Activated naive CD4-positive, alpha-beta T cell treated with anti-CD3 and anti-CD28 coated beads for 36 hours (primary cell): ENCODE measurements at places on chromosomes 2 and 18. TPM values are rescaled to one million over a fixed set of nuclear protein-coding genes. Genes with fewer than 3 reads are reported as not detected.

- H3K27me3 ChIP-seq, result no peaks in the 10 kb centered on the region
- no peaks in the 10 kb centered on the region for H3K4me1 ChIP-seq
- no peak overlapping the region for H3K27ac ChIP-seq
- DNase-seq, result no peak
Measured at GRCh38 chr2:124836416-124836815, 811.3 kb downstream of the CNTNAP5 start.

DNA sequence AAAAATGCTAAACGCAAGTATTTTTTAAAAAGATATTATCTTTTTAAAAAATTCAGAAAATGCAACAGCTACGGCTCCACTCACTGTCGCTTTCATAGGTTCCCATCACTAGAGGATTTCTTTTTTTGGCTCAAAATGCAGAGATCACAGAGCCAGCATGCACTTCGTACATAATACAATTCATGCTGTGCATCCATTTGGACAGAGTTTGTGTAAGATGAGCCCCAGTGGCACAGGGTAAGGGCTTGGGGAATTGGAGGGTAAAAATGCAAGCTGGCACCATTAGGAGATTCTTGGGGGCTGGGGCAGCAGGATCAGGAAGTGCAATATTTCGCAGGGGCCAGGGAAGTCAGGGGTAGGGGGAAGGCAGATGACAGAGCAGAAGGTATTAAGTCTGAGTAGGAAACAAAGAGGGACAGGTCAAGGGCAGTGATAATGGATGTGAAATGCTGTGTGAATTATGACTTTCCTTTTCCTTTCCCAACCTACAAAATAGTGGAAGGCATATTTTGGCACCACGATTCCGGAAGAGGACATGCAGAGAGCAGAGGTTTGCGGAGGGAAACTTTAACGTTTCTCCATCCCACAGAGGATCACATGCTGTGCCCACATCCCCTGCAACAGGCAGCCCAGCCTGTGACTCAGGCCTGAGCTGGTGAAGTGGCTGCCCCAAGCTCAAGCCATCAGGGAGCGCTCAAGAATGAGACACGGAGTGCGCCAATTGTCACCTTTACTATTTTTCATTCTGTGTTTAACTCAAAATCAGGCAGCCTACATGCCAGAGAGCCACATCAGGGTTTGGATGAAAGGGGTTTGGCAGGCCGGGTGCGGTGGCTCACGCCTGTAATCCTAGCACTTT, 4.7 kb downstream of the CAPG start:
- H3K4me1 ChIP-seq, result peaks cover 38% of the 10 kb centered on the region
- peak overlapping the region; percentile 64 for H3K27ac ChIP-seq
- DNase-seq, result peak; percentile 81
- H3K36me3 ChIP-seq, result peaks cover 2% of the 10 kb centered on the region

DNA sequence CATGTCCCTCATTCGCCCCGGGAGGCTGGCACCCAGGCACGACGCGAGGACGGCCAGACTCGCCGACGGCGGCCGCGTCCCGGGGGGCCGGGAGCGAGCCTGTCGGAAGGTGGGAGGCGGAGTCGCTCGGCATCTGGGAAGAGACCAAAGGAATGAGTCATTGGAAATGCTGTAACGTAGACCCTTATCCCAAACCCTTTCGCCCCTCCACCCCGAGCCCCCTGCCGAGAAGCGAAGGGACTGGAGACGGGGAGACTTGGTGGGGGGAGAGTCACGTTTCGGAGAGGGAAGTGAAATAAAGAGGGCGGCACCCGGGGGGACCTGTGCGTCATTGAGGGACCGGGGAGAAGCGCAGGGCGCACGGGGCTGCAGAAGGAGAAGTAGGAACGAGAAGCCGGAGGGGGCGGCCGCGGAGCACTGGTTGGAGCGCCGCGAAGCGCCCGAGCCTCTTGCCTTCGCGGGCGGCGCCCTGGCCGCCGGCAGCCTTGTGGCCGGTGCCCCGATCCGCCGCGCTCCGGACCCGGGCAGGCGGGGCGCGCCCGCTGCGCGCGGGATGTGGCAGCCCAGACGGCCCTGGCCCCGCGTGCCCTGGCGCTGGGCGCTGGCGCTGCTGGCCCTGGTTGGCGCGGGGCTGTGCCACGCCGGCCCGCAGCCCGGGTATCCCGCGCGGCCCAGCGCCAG, at the start of gene EMILIN2:
EMILIN2 (plus strand) TSS at position 371 of the 681 bp plus-strand sequence; CDS start at position 554, 183 bp downstream.
- H3K4me3 ChIP-seq, result peak within 1 kb of the TSS; percentile 83
- no peaks in the 10 kb centered on the region for H3K36me3 ChIP-seq
- peaks cover 18% of the 10 kb centered on the region for H3K4me1 ChIP-seq
- peak within 1 kb of the TSS; percentile 61 for H3K27ac ChIP-seq
- peak; percentile 64 for DNase-seq
- H3K27me3 ChIP-seq, result peaks cover 31% of the 10 kb centered on the region

Gene RAX
- not detected for total RNA-seq

GRCh38 chr2:128562471-128563347, 244.0 kb upstream of the HS6ST1 start:
- no peak overlapping the region for H3K27ac ChIP-seq
- no peaks in the 10 kb centered on the region for H3K27me3 ChIP-seq
- H3K4me1 ChIP-seq, result no peaks in the 10 kb centered on the region
- no peak overlapping the region for H3K4me3 ChIP-seq

Gene ACTR3
- 536 TPM for total RNA-seq
